ENCODE measurements at places on chromosomes 6 and 20.

GRCh38 chr6:41470029-41470330 lies 76.2 kb upstream of the FOXP4 start:
- no peak for DNase-seq

- DNase-seq = no peak
Observed at GRCh38 chr6:74782346-74782745, 423.5 kb downstream of the COL12A1 start.

DNA sequence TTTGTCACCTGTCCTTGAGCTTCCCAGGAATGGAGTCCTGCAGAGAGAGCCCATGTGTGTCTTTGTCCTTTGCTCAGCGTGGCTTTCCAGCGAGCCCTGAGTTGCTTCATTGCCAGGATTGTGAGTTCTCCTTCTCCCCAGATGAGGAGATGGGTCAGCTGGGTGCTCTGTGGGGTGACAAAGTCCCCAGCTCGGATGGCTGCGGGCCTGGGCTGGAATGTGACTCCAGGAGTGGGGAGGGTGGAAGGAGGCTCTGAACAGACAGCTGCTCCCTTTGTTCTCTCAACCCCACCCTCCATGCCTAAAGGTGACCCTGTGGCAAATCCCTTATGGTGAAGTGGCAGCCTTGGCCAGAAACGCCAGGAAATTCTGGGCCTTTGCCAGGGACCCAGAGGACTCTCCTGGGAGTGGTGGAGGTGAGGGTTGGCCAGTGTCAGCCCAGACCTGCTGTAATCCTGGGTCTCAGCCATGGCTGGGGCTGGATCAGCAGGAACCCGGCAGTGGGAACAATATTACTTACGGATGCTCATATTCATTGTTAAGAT lies 44.4 kb upstream of the CST5 start:
- DNase-seq = peak; percentile 62

GRCh38 chr6:134420614-134421181 lies 102.8 kb upstream of the SGK1 start:
- no peak for DNase-seq

- DNase-seq = no peak
Observed at GRCh38 chr6:26129656-26130055, 42.4 kb downstream of the HFE start.

Data from mucosa of gallbladder (tissue), 1 donor.